ENCODE measurements at places on chromosomes 12 and 14. TPM values are rescaled to one million over a fixed set of nuclear protein-coding genes. Genes with fewer than 3 reads are reported as not detected.

Gene CCDC38
- not detected for total RNA-seq

Gene TMEM63C
- 5.1 TPM for total RNA-seq

Gene SIX4
- 13.6 TPM for total RNA-seq

Gene ZFHX2
- 1.8 TPM for total RNA-seq

Gene FOXG1
- not detected for total RNA-seq

Gene KRT79
- total RNA-seq = not detected

Gene PPP1R13B
- total RNA-seq = 16.2 TPM

All from MCF 10A (cell line).